Activated T-cell treated with anti-CD3 and anti-CD28 coated beads for 1 hour (primary cell): ENCODE measurements at places on chromosomes 7 and 10.

DNA sequence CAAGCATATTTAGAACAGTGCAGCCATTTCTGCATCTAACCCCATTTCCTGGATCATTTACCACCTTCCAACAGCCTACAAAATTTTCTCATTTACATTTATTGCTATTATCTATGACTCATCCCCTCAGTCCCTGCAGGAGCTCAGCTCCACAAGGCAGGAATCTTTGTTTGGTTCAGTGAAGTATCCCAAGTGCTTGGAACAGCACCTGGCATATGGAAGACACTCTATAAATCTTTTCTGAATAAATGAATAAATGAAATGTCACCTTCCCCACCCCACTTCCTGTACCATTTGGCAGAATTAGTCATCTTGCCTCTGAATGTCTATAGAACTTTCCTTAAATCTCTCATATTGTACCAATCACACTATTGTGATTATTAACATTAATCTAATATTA, 110.7 kb downstream of the HIP1 start:
- no peak for DNase-seq

DNA sequence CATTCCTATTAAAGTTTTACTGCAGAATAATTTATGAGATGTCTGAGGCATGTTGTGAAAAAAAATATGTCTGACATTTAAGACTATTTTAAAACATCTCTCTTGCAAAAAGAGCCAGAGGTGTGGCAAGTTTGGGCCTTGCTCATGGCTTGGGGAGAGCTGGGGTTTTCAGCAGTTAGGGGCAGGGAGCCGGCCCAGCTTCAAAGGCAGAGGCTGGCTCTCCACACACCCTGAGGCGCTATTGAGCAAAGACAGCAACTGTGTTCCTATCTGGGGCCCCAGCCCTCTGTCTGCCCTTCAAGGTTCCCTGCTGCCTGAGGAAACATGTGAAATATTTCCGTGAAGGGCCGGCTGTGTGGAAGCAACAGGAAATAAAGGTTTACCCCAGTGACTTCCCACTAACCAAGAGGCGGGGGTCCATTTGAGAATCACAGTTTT, 94.0 kb downstream of the SORBS1 start:
- no peak for DNase-seq

- no peak for DNase-seq
Measured at GRCh38 chr7:130362251-130362816, 17.7 kb downstream of the CPA5 start.

GRCh38 chr7:118583641-118584040, 359.1 kb downstream of the ANKRD7 start:
- DNase-seq: no peak

DNA sequence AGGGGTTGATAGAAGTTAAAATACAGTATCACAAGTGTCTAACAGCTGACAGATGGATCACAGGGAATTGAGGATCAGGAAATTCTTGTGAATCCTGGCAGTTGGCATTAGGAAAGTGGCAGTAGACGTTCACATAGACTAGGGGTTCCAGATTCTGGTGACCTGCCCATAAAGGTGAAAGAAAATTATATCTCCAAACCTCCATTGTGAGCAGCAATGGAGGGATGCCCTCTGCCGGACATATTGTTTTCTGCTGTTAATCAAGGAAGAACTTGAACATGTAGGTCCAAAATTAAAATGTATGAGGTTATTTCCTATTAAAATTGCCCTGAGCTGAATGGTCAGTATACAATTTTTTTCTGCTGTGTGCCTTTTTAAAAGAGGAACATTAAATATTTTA, 5.1 kb downstream of the NME8 start:
- no peak for DNase-seq

DNA sequence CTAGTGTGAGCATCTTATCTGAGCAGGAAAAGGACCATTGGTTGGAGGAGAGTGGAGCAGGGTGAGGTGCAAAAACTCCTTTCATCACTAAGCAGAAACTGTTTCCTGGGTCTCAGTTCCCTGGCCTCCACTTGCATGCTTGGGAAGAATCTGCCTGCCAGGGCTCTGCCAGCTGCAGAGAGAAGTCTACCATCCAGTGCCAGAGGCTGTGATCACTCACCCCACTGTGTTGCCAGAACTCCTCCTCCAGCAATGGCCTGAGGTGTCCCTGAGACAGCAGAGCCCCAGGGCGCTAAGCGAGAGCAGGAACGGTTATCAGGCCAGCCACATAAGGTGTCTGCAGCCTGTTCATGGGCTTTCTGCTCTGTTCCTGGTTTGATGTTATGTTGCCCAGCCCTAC, 991.4 kb downstream of the CCSER2 start:
- no peak for DNase-seq

GRCh38 chr10:48767373-48768143, 82.9 kb downstream of the WDFY4 start:
- DNase-seq: no peak

DNA sequence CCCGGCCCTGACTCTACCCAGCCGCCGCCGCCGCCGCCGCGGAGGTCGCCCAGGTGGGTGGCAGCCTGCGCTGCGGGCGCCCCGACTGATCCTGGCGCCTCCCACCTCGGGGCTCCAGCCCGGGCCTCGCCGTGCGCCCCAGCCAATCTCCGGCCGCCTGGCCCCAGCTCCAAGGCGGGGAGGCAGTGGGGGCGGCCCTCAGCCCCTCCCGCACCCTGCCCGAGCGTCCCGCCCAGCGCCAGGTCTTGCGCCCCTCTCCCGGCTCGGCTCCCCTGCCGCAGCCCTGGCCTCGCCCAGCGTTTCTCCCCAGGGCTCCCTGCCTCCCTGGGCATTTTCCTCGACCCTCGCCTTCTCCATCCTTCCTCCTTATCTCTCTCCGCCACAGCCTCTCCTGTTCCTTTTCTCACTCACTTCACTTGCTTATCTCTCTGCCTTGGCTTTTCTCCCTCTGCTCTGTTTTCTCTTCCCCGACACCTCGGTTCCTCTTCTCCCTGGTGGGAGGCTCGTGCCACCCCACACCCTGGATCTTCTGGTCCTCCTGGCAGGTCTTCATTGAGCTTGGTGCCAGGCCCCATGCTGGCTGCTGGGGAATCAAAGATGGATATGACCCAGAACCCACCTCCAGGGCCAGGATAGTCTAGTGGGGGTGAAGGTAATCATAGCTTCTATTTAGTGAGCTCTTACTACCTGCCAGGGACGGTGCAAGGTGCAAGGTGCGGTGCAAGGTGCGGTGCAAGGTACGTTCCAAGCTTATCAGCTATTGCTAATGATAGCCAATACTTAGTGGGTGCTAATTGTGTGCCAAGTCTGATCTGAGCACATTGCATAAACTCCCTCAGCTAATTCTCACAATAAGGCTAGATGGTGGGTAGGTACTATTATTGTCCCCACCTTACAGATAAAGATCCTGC, at the start of gene SFRP5:
SFRP5 (minus strand) TSS at position 87 of the 911 bp plus-strand sequence. CDS start 166 bp downstream, outside the sequence.
- no peak for DNase-seq

- DNase-seq: no peak
Measured at GRCh38 chr10:75977139-75977538, 545.7 kb downstream of the LRMDA start.

GRCh38 chr10:11335167-11335652, 276.2 kb downstream of the USP6NL start:
- DNase-seq: no peak

GRCh38 chr10:35723992-35724391, 81.9 kb upstream of the FZD8 start:
- DNase-seq: no peak

DNA sequence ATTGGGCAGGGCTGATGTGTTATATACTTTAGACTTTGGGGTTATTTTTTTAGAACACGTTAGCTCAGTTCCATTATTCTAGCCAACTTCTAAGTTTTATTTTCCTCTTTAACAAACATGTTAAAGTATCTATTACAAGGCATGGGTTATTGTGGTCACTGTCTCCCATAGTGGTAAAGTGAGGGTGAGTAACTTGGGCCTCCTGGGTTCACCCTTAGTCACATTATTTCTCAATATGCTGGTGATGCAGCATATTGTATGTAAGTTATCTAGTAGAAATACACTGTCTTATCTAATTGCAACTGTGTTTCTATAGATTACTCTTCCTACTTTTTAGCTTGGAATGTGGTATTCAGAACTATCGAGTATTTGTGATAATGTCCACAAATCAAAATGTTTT, 65.9 kb downstream of the BBS9 start:
- DNase-seq: no peak

DNA sequence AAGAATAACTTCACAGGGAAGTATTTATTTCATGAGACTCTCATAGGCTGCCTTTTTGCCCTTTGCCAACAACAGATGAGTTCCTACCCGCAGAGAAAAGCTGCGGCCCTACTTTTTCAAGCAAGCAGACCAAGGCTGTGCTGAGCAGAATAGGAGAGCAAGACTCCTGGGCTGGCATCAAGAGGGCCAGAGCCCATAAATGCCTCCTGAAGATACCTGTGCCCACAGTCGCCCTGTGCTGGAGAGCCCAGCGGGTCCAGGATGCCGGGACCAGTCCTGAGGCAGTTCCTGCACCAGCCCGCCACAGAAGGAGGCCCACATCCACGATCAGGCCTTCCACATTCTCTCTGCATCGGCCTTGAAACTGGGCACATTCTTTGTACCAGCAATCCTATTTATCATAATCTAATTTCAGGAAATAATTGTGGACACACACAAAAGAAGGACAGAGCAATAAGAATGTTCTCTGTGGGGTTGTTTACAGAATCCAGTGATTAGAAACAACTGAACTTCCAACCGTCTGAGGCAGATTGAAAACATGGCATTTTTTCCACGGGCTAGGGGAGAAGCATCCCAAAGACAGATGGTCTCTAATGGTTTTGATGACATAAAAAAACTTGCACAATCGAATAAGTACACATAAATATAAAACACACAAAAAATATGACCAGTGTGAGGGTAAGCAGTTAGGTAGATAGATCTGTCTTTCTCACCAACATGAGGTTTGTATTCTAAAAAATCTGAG, 95.6 kb downstream of the CPXM2 start:
- no peak for DNase-seq

GRCh38 chr10:62985807-62986600, 147.1 kb upstream of the NRBF2 start:
- no peak for DNase-seq

DNA sequence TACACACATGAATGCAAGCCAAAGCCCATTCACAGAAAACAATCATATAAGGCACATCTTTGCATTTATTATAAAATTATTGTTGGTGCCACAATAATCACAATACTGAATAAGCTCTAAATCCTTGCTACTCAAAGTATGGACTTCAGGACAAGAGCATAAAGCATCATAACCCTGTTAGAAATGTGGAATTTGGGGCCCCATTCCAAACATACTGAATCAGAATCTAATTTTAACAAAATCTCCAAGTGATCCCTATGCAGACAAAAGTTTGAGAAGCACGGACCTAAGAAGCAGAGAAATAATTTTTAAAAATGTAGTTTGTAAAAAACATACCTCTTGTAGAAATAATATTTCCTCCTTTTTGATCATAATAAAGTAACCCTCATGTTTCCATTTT, 199.2 kb downstream of the IMMP2L start:
- no peak for DNase-seq

- no peak for DNase-seq
Measured at GRCh38 chr10:86673216-86673826, 5.0 kb downstream of the LDB3 start.

GRCh38 chr10:116469437-116469836, 41.8 kb downstream of the PNLIPRP3 start:
- no peak for DNase-seq

DNA sequence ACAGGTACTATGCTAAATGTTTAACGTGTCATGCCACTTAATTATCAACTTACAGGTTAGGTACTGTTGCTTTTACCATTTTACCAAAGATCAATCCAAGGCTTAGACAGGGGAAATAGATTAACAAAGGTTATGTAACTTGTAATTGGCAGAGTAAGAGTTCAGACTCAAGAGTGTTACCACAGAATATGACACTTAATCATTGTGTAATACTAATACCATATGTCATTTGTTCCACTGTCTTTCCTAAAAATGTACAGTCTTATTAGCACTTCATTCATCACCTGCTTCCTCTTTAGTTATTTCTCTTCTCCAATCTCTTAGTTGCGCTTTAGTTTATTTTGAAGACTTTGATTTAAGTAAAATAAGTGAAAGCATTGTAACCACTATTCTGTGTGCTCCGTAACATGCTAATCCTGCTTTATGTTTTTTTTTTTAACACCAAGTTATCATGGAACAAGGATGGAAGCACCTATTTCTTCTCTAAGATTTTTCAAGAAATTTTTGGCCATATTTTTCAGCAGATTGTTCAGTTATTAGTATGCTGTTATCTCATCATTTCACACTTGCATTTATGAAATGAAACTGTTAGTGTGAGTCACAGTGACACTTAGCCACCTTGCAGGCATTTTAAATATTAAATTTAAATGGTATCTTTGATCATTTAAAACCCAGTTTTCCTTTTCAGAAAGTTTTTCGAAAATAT, 197.3 kb downstream of the PHF14 start:
- DNase-seq: no peak

- no peak for DNase-seq
Measured at GRCh38 chr7:5614600-5614999, 166.9 kb downstream of the RNF216 start.

GRCh38 chr10:26475386-26475785, 37.2 kb downstream of the APBB1IP start:
- DNase-seq: no peak

- DNase-seq: no peak
Measured at GRCh38 chr7:46900312-46901263, 681.3 kb downstream of the TNS3 start.

GRCh38 chr10:74658511-74658910, 167.9 kb upstream of the KAT6B start:
- no peak for DNase-seq

- DNase-seq: no peak
Measured at GRCh38 chr10:70162151-70162891, 8.0 kb downstream of the SAR1A start.

GRCh38 chr10:107341281-107341680, 176.8 kb upstream of the SORCS1 start:
- no peak for DNase-seq

GRCh38 chr10:420154-421121, 269.0 kb downstream of the DIP2C start:
- DNase-seq: no peak

- no peak for DNase-seq
Measured at GRCh38 chr10:113527211-113527906, 25.5 kb upstream of the HABP2 start.

DNA sequence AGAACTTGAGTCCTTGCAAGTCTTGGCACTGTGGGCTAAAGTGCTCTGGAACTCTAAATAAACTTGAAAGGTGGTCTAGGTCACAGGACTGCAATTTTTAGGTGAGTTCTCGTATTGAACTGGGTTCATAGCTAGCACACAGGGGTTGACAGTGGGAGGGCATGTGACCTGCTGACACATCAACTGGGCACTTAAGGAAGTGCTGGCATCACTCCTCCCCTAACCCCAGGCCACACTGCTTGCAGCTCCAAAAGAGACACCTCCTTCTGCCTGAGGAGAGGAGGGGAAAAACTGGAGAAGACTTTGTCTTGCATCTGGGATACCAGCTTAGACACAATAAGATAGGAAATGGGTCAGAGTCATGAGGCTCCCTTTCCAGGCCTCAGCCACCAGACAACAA, 38.0 kb upstream of the AASS start:
- no peak for DNase-seq

- no peak for DNase-seq
Measured at GRCh38 chr7:107712025-107712424, 31.9 kb upstream of the CBLL1 start.

- DNase-seq: no peak
Measured at GRCh38 chr10:124600051-124600880, 138.6 kb downstream of the LHPP start.
